CD4-positive, alpha-beta T cell treated with Interleukin-15 for 1 hour (primary cell): ENCODE measurements at places on chromosomes 3 and 15.

DNA sequence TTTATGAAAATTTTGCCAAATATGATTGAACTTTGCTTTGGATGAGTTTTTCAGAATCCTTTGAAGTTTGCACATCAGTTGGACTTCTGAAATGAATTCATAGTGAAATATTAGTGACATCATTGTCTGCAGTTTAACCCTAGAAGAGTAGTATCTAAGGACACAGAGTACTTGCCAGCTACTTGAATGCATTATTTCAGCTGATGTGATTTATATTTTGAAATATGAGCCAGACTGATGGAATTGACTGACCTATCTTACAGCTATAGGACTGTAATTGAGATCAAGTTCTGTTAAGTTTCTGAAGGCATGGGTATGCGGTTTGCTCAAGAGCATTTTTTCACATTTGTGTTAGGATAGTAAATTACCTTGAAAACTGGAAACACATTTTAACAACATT is 51.2 kb downstream of the LYSMD4 start:
- DNase-seq = no peak

GRCh38 chr15:47003568-47003967 is 713.7 kb upstream of the SEMA6D start:
- no peak for DNase-seq

DNA sequence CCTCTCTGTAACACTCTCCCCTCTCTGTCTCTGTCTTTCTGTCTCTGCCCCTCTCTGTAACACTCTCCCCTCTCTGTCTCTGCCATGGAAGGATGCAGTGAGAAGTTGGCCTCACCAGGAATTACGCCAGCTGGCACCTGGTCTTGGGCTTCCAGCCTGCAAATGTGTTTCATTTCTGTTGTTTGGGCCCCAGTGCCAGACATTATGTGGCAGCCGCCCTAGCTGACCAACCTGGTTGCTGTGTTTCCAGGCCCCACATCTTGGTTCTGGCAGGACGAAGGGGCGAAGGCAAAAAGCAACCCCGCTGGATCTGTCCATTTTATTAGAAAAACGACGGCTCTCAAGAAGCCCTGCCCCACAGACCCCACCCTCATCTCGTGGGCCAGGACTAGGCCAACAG is 5.2 kb upstream of the ZXDC start:
- no peak for DNase-seq

DNA sequence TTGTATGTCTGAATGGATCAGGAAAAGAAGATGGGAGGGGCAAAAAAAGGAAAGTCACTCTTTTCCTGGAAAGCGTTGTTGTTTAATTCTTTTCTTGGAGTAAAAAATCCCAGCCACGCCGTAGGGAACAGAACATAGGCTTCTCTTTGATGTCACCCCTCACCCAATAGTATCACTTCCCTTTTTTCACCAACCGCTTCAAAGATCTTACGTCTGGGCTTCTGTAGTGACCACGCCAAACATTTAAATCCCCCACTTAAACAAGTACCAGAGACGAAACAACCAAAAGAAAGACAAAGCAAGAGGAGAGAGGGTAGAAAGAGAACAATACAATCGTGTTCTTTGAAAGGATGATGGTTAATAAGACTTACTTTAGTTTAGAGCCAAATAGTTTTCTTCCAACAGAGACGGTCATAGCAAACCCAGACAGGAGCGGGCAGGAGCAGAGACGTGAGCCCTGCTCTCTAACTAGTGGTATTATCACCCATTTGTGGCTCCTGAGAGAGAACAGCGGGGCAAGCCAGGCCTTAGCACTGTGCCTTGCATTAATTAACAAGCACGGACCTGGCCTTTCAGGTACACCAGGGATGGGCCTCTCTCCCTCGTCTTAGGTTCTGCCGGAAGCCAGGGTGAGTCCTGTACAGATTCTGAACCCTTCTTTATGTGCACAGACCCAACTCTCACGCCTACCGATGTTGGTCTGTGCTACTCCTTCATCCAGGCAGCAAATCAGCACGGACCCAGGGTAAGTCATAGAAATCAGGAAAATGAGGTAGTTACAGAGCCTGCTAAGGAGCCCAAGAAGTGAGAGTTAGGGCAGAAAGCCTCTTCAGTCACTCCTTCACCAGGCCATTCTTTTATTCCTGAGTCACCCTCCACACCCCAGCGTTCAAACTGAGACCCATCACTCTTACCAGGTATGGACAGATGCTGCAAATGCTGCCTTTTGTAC is 28.2 kb upstream of the BCL6 start:
- DNase-seq = no peak

- no peak for DNase-seq
Observed at GRCh38 chr3:29281094-29281343, 148 bp downstream of the RBMS3 start.

DNA sequence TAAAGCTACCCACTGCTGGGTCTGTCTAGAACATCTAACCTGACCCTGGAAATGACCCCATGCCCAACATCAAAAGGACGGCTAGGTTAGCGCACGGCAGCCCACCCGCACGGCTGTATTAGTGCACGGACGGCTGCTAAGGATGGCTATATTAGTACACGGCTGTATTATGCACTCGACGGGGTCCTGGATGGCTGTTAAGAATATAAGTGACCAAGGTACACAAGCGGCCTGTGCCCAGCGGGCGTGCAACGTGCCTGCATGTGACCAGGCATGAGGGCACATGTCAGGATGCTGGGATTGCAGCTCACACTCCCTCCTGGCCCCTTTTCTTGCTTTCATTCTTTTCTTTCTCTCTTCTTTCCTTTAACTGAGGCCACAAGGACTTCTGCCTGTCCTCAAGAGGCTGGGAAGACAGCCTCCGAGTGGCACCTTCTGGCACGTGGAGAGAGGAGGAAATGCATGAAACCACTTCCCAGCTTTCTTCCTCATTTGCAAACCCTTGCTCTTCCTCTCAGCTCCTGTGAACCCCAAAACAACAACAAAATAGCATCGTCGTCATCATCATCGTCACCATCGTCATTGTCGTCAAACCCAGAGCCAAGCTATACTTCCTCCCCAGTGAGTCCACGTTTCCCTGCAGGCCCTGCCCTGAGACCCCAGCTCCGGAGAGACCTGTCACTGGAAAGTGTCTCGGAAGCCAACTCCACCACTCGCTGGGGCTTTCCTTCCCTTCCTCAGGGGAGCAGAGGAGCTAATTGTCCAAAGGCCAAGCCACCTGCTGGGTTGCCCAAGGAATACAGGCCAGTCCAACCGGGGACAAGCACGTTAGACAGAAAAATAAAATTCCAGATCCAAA is 101.8 kb downstream of the CHSY1 start:
- DNase-seq = peak; percentile 37

DNA sequence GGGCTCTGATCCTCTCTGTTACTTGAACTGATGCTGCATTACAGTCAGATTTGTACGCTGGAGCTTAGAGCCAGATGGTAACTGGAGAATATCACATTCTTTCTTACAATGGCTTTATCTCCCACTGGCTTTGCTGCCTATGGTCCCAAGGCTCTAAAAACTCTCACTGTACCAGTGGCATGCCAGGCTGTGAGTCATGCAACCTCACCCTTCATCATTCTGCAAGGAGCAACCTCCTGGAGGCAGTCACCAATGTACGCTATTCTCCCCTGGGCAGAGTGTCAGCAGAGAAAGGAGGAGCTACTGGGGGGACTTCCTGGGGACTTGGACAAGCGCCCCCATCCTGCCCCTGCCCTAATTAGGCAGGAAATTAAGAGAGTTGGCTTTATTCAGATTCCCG is 97.9 kb upstream of the EIF1B start:
- DNase-seq = no peak

- DNase-seq = no peak
Observed at GRCh38 chr3:60755094-60755493, 496.2 kb downstream of the FHIT start.

DNA sequence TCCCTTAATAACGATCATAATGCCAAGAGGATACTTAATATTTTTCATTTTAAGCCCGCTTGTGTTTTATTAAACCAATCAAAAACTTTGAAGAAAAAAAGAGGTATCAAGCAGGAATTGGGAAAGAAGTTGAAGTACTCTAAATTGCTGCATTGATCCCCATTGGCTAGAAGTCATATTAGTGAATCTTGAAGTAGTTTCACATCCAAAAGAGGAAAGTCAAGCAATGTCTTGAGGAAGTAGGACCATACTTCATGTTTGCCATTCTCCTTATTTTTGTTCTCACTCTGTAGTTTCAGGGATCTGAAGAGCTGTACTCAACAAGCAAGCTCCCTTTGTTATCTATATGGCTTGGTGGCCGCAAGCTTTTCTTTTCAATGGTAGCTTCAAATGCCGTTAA is 2.2 kb downstream of the SCAANT1 start:
- DNase-seq = no peak

GRCh38 chr3:49333091-49333490 is 6.8 kb downstream of the USP4 start:
- DNase-seq = peak; percentile 57

DNA sequence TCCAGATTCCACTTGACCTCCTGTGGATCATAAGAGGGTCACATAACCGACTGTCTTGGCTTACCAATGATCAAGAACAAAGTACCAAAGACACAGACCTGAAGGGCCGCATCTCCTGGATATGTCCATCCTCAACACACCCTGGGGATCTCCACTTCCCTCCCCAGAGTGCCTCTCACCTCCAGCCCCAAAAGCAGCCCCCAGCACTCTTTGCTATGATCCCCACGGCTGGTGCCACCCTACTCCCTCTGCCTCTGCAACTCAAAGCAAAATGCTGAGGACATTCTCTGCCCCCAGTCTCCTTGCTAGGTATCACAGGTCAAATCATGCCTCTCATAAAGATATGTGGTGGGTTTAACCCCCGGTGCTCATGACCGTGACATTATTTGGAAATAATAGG is 32.7 kb downstream of the SLCO2A1 start:
- DNase-seq = no peak

DNA sequence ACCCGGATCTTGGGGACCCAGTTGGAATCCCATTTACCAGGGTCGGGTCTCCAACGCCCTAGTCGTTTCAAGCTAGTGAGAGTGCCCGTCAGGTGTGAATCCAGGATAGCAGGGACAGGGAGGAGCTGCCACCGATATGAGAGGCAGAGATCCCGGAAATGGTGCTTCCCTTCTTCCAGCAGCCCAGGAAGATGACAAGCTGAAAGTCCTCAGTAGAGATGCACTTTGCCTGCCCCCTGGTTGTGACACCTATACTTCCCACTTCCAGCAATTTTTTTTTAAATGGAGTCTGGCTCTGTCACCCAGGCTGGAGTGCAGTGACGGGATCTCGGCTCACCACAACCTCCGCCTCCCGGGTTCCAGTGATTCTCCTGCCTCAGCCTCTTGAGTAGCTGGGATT is 503.0 kb downstream of the NTRK3 start:
- DNase-seq = no peak

- DNase-seq = no peak
Observed at GRCh38 chr15:65339416-65339815, 34.9 kb downstream of the RNU5B-1 start.

DNA sequence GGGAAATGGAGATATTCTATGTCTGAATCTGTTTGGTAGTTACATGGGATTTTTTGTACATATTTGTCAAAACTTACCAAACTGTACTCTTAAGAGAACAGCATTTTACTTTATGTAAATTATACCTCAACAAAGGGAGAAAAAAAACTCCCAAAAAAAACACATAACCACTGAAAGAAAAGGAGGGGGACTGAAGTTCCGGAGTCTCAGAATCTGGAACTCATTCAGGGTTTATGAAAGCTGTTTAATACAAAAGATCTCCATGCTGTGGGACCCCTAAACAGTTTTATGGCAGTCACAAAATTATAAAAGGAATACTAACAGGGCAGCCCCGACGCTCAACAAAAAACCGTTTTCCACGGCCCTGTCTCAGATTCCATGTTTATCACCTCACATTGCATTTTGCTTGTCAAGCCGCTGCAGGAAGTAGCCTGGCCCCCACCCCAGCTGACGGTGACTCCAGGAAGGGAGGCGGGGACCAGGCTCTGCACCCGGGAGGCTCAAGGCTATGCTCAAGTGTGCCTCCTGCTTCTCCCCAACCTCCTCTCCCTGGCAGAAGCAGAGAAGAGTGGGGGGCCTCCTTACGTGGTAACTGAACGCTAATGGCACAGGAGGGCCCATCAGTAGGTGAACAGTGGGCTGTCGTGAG is 29.3 kb downstream of the RFT1 start:
- DNase-seq = no peak

DNA sequence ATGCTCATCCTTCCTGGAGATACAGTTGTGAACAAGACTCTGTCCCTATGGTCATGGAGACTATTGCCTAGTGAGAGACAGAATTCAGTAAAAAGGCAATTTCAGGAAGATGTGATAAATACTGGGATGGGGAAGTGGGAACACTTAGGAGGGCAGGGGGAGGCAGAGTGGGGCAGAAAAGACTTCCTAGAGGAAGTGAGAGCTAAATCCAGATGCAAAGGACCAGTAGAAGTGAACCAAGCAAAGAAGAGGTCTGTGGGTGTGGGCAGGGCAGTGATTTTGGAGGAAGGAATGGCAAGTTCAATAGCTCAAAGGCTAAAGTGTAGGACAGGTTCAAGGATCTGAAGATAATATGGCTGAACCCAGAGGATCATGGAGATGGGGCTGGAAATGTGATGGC is 68.9 kb downstream of the CD200R1L start:
- no peak for DNase-seq

DNA sequence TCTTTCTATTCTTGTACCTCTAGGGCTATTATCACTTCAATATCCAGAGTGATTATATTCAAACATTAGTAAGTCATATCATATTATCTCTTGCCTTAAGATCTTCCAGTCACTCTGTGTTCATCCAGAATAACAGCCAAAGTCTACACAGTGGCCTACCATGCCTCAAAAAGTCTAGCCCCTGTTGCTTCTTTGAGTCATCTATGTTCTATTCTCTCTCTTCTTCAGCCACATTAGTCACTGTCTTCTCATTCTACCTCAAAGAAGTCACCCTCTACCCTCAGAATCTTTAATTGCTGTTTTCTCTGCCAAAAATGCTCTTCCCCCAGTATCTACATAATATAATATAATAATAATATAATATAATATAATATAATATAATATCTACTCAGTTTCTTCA is 356.0 kb downstream of the NLGN1 start:
- DNase-seq = no peak

DNA sequence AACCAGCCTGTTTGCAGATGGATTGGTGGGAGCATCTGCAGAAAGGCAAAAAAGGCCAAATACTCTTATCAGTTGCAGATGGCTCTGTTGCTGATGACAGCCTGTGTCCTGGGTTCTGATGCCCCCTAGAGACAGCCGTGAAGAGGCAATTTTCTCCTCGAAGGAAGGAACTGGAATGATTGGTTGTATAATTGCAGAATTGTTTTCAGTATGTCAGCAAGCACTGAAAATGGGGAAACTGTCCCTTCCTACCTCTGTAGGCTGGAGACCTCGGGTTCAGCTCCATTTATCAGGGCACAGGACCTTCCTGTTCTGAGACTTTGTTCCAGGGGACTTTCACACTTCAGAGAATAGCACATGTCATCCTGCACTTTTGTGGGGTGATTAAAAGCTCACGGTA is 103.0 kb downstream of the PGPEP1L start:
- no peak for DNase-seq

DNA sequence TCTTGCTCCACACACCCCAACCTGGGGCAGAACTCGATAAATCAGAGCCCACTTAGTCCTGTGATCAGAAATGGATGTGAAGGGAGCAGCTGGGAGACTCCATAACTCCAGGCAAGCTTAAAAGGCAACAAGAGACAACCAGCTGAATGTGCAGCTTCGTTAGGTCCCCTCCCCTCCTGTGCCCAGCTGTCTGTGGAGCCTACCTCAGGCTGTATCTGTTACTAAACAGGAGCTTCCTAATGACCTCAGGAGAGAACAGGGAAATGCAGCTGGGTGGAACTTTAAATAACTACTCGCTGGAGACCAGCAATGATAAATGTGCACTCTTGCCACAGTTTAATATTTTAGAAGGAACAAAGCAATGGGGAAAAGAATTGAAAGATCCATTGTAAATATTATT is 25.9 kb downstream of the SLC9A9 start:
- no peak for DNase-seq

GRCh38 chr15:85331655-85332285 is 48.6 kb upstream of the AKAP13 start:
- DNase-seq = no peak
